ENCODE measurements at places on chromosomes 2 and 18.

- no peak for DNase-seq
Measured at GRCh38 chr2:26438526-26438925, 36.8 kb downstream of the DRC1 start.

DNA sequence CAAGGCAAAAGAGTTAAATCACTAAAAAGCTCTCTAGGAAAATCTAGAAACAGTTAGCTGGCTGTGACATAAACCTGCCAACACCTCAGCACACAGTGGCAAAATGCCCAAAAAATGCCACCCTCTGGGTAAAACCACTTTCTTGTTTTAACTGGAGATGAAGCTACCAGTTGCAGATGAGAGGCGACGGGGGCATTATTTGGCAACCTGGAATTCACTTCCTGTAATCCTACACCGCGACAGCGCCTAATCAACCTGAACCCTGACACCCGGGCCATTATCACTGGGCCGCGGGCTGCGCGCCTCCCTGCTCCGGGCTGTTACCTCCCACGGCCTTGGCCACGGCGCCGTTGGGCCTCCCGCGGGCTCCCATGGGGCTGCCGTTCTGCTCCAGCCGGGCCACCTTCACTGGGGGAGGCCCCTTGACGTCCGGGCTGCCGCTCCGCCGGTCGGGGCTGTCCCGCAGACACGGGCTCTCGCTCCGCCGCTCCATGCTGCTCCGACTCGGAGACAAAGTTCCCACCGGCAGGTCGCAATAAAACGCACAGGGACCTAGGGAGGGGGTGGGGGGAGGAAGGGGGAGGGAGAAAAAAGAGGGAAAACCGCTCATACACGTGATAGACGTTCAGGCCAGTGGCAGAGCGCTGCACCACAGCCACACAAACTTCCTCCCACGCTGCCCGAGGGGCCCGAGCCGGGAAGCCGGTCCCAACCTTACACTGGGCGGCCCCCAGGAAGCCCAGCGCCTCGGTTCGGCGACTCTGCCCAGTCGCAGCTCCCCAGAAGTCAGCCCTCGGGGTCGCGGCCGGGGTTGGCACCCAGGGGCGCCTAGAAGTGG lies 2.0 kb downstream of the SATB2 start:
- no peak for DNase-seq

DNA sequence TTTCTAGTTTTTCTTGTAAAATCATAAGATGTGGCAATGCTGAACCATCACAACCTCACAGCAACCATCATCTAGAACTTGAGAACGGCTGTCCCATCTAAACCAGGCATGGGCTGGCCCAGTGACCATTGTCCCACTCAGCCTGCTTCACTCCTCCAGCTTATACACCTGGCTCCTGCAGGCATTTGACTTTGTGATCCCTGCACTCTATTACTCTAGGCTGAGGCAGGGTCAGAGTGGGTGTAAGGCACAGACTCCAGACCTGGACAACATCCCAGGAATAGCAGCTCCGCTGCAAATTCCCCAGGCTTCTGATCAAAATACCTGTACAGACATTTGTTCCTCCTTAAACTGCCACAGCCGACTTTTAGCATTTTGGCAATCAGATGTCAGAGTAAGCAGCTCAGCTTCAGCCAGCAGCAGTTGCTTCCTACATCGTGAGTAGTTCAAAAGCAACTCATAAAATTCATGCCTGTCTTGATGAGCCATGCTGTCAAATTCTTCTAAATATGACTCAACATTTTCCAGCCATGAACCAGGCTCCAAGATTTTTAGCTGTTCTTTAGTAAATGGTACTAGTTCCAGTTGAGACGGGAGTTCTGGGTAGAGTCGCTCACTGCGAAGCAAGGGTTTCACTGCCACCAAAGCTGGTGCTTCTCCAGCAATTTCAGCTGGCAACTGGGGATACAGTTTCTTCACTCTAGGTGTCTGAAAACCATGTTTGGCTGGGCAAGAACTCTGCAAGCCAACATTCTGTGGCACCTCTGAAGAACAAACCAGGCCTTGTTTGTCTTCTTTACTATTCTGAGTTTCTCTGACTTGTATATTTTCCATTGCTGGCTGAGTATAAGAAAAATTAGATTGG lies 12.8 kb downstream of the EPG5 start:
- DNase-seq: no peak

GRCh38 chr18:37574113-37574512 lies 8.5 kb upstream of the CELF4 start:
- DNase-seq: no peak

DNA sequence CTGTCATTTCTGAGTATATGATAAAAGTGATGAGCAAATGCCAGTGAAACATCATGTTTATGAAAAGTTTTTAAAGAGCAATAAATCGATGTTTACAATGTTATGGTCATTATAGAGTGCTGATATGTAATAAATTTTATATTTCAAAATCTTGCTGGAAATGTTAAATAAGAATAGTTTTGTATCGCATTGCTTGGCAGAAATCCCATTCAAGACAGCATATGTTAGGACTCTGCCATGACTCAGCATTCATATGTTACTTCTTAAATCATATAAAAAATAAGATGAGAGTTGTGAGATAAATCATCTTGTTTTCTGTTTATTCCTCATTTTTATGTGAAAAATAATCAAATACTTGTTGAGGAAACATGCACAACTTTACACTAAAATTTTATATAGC lies 949.9 kb upstream of the NRXN1 start:
- DNase-seq: no peak

DNA sequence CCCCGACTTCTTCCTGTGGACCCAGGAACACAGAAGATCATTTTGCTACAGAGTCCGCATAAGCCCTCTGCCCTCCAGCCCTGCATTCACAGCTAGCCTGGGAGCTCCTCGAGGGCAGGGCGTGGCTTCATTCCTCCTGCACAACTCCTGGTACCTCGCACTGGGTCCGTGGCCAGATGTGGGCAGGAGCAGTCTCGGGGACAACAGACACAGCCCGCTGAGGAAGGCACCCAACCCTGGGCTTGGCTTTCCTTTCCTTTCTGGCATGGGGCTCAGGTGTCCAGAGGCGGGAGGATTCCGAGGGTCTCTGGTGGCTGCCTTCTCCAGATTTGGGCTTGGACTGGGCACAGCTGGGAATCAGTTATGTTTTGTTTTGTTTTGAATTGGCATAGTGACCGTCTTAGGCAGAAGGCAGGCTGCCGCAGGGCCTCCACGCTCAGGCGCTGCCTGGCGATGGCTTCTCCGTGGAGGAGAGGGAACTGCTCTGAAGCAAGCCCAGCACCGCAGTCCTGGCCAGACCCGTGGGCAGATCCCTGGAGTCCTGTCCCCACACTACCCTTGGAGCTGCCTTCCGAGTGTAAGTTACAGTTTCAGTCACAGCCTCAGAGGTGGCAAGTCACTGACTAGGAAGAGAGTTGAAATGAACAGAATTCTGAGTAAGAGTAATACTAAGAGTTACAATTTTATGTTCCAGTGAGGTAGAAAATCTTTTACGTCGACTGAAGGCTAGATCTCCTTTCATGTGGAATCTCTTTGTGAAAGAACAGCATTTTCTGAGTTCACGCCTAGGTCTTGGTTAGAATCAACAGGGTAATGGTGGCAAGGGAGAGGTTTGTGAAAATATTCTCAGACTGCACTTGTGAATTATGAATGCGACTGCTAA lies 47.9 kb downstream of the LDLRAD4 start:
- DNase-seq: peak; percentile 42

DNA sequence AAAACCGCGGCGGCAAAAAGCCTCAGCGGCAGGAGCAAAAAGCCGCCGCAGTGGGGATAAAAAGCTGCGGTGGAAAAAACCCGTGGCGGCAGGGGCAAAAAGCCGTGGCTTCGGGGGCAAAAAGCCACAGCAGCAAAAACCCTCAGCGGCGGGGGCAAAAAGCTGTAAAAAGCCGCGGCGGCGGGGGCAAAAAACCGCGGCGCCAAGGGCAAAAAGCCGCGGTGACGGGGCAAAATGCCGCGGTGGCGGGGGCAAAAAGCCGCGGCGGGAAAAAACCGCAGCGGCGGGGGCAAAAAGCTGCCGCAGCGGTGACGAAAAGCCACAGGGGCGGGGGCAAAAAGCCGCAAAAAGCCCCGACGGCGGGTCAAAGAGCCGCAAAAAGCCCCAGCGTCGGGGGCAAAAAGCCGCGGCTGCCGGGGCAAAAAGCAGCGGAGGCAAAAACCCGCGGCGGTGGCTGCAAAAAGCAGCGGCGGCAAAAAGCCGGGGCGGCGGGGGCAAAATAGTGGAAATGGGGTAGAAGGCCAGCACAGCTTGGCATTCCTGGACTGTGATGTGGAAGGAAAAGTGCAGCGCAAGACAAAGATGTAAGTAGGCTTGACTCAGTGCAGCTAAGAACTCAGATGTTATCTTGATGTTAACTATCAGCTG lies 151.8 kb downstream of the ANKRD30BL start:
- no peak for DNase-seq

DNA sequence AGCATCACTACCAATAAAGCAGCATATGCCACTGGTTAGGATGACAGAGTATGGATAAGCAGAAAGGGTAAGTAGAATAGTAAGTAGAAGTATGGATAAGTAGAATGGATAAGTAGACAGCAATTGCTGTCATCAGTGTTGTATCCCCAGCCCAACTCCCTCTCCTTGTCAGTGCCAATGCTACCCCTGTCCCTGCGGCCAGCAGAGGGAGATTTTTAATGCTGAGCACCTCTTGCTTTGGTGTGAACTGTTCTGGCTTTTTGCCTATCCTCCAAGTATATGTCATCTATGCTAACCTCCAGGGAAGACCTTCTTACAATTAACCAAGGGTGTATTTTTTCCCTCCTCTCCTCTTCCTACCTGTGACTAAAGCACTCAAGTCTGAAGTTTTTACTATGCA lies 136.7 kb upstream of the SPHKAP start:
- no peak for DNase-seq

DNA sequence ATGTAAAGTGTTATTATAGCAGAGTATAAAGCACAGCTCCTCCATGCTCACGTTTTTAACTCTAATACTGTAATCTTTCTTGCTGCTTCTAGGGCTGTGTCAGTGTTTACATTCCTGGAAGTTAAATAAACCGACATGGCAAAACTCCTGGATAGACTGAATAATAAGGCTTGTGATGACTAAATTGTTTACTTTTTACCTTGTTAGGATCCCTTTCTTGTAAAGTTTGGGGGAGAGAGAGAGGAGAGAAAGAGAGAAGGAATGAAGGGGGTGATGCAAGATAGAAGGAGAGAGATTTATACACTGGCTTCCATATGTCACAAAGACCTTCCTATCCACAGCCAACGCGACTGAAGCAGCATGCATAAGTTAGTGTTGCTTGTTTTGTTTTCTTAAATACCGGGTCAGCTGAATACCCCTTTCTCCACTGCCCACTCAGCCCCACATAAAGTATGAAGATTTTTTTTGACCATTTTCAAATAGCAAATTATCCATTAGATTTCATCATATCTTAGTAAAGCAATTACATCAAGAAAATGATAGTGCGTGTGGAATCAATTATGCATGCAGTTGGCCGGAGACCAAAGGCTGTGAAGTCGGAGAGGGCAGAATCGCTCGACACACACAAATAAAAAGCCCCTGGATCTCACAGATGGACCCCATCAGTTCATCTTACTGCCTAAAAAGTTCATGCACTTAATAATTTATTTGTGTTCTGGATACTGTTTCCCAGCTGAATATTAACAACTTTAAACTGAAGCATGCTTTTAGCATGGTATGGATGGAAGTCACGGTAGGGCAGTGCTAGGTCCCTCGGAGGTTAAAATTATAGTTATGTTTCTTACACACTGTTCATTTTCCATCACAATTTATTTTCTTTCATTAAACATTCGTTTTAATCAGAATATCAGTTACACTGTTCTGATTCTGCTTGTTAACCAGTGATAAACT lies 20.1 kb downstream of the BCL11A start:
- no peak for DNase-seq

GRCh38 chr2:3285901-3286645 lies 91.5 kb downstream of the EIPR1 start:
- peak; percentile 29 for DNase-seq

- DNase-seq: no peak
Measured at GRCh38 chr18:47997338-47997780, 66.9 kb upstream of the SMAD2 start.

- no peak for DNase-seq
Measured at GRCh38 chr2:46747297-46747818, 168.2 kb downstream of the MCFD2 start.

- DNase-seq: no peak
Measured at GRCh38 chr2:40458271-40458794, 6.4 kb upstream of the SLC8A1 start.

DNA sequence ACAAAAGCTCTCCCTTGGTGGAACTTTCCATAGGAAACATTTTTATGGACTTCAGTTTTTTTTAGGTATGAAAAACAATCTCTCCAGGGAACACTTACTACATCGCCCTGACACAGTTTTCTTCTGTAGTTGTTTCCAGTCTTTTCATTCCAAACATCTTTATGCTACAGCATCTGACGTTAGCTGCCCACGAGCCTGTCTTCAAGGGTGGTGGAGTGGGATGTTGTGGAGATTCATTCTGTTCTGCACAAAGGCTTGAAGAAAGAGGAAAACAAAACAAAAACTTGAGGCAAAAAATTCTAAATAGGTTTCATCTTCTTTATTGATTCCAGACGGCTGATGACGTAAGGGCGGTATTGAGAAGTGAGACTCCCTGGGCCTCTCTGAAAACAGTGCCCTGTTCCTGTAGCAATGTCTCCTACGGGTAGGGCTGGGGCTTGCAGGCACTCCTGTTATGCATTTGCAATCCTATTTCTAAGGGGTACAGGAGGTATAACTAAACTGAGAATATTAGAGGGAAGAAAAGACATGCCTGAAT lies 375.0 kb downstream of the RNF144A start:
- DNase-seq: no peak

- no peak for DNase-seq
Measured at GRCh38 chr18:63318889-63319382, 633 bp downstream of the BCL2 start.

DNA sequence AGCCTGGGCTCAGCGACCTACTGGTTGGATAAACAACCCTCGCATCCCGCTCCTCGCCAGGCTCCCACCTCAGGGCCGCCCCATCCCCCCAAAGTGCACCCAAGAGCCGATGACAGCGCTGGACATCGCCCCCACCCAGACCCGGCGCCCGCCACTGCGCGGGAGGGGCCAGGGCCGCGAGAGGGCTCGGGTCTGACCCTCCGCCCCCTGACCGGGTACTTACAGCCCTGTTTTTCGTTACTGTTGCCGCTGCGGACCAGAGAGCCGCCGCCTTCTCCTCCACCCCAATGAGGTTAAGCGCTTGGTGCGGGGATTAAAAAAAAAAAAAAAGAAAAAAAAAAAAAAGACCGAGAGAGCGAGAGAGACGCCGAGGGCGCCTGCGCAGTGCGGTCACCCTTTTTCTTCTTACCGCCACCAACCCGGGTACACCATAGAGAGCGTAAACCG lies at the start of gene CLASP1:
TSS of gene CLASP1 (minus strand) at position 314 of the 447 bp plus-strand sequence. CDS start 43,567 bp downstream, outside the sequence.
- peak; percentile 95 for DNase-seq

- DNase-seq: no peak
Measured at GRCh38 chr2:154827286-154827685, 128.8 kb downstream of the KCNJ3 start.

DNA sequence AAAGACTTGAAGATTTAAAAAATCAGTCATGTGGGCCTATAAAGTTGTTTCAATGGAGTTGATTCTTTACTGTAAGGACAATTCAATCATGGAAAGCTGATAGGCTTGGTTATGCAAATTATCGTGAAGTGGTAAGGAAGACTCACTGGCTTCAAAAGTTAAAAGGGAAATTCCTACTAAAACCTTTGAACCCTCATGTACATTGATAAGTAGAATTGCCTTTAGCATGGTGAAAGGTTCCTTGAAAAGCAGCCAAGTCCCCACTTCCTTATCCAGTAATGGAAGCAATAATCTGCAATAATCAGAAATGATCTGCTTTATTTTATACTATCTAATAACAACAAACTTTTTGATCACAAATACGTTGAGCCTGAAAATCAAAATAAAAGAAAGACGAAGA lies 14.4 kb upstream of the CCL20 start:
- DNase-seq: no peak

All from Peyer's patch (tissue), 4 donors.